ENCODE measurements at places on chromosomes 12 and 14.

GRCh38 chr12:19763488-19763887 is 324.2 kb downstream of the AEBP2 start:
- no peak for DNase-seq

DNA sequence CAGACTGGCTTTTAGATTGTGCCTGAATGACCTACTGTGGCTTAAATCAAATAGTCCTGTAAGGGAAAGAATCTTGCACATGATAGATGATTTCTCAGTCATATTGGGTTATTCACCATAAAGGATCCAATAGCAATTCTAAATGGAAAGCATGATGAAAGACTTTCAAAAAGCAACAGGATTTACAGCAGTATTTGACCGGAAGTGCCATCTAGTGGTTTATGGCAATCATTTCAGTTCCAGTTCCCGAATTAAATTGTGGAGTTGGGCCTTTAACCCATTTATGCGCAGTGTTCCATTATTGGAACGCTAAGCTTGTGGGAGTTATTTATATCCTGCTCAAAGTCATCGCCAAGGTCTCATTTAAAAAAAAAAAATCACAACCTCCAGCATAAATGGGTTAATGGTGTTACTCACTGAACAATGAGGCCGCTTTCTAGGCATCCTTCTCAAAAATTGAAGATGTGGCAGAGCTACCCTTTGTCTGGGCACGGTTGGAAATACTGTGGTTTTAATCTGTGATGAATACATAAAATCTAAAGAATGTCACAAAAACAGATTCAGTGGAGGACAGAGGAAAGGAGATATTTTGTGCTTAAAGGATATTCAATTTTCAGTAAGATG is 60.8 kb upstream of the REP15 start:
- no peak for DNase-seq

- DNase-seq: no peak
Observed at GRCh38 chr14:77046721-77047120, 18.2 kb upstream of the IRF2BPL start.

DNA sequence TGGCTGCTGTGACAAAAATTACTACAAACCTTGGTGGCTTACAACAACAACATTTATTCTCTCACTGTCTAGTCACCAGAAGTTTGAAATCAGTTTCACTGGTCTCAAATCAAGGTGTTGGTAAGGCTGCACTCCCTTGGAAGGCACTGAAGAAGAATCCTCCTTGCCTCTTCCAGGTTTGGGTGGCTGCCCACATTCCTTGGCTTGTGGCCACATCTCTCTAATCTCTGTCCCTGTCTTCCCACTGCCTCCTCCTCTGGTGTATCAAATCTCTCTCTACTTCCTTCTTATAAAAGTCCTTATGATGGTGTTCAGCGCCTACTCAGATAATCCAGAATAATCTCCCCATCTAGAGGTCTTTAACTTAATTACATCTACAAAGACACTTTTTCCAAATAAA is 31.0 kb downstream of the PLCZ1 start:
- DNase-seq: no peak

DNA sequence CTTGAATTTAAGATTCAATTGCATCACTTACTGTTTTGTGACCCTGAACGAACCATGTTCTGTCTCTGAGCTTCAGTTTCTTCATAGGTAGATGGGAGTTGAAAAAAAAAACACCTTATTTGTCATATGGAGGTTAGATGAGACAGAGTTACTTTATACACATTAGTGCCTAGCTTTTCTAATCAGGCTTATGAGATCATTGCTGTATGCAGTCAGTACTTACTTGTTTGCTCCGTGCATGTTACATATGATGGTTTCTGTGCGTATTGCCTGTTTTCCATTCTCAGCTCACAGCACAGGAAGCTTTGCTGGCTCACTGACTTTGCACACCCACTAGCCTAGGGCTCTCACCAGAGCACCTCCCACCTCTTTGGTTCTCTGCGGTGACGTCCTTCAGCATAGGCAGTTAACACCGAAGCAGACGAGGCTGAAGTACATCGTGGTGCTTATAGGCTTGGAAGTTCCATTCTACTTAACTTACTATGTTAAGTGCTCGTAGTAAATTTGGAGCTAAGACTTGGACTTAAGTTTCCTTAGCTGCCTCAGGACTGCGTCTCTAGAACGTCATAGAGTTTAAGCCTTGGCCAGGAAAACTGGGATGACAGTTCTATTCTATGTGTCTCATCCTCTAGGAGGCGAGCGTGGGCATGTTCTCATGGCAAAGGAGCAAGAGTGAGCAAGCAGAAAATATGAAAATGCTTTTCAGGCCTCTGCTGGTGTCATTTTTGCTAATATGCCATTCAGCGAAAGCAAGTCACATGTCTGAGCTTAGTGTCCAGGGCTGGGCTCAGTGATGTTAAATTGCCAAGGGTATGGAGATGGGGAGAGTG is 57.3 kb downstream of the NRXN3 start:
- no peak for DNase-seq

Data from GM06990 (cell line).